ENCODE measurements at places on chromosomes 11 and 22.

GRCh38 chr22:46845296-46846149 is 83.1 kb downstream of the TBC1D22A start:
- no peak for DNase-seq

DNA sequence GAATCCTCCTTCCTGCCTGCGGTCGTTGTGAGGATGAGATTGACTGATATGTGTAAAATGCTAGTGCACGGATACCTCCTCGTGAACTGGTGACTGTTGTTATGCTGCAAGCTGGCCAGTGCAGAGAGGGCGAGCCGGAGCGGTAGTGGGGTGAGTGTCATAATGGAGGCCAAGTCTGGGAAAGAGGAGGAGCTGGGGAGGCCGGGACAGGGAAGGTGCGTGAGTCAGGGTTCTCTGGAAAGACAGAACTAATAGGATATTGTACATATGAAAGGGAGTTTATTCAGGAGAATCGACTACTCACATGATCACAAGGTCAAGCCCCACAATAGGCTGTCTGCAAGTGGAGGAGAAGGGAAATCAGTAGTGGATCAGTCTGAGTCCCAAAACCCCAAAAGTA is 56.8 kb upstream of the FADD start:
- no peak for DNase-seq

- DNase-seq: no peak
Observed at GRCh38 chr11:134543241-134543640, 131.2 kb upstream of the B3GAT1 start.

DNA sequence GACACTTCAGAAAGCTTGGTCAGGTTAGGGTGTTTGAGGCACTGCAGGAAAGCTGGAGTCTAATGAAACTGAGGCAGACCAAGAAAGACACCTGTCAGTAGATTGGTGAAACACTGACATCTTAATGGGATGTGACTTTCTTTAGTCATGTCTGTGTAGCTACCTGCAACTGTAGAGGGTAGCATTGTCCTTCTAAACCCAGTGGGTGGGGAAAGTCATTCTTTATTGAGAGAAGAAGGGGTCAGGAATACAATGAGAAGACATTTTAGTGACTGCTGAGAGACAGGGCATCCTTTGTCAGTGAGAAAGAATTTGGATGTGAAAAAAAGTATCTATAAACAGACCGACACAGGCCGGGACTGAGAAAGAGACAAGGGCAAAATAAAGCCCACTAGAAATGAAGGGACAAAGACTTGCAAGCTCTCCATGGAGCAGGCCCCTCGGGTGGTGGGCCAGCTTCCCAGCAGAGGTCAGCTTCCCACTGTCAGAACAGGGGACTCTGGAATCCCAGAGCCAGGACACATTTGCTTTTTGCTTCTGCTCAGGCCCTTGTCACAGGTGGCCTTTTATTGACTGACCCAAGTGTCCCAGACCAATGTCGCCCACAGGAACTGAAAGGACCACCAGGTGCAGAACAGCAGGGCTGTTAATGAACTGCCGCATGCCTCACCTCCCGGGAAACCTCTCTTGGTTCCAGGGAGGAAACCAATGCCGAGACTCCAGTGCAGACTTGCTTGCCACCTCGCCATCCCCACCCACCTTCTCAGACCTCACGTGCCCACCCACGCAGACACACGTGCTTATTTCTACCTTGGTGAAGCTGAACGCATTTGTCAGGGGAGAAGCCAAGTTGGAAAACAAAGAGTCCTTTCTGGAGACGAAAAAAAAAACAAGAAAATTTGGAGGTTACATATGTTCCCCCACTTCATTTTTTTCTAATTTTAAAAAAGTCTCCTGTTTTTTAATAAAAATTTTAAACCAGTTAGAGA is 212.8 kb downstream of the TENM4 start:
- DNase-seq: no peak
